ENCODE measurements at places on chromosomes 7 and 10.

DNA sequence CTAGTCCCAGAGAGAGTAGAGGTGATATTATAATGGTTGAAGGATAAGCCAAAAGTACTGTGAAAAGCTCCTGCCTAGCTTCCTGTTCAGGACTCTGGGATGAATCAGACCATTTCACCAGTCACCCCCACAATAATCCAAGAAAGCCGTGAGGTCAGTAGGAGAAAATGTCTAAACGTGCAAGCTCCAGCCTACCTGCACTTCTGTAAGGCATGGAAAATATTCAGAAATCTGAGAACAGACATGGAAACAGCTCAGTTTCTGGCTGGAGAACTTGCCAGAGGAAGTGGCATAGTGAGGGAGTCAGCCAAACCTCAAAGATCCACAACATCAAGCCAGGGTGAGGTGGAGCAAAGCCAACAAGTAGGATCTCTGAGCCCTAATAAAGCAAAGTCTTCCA is 58.2 kb downstream of the ELAPOR2 start:
- DNase-seq, result no peak

GRCh38 chr10:11337516-11337915 is 273.9 kb downstream of the USP6NL start:
- peak; percentile 15 for DNase-seq

GRCh38 chr7:131873581-131873980 is 317.2 kb upstream of the PODXL start:
- DNase-seq, result no peak

DNA sequence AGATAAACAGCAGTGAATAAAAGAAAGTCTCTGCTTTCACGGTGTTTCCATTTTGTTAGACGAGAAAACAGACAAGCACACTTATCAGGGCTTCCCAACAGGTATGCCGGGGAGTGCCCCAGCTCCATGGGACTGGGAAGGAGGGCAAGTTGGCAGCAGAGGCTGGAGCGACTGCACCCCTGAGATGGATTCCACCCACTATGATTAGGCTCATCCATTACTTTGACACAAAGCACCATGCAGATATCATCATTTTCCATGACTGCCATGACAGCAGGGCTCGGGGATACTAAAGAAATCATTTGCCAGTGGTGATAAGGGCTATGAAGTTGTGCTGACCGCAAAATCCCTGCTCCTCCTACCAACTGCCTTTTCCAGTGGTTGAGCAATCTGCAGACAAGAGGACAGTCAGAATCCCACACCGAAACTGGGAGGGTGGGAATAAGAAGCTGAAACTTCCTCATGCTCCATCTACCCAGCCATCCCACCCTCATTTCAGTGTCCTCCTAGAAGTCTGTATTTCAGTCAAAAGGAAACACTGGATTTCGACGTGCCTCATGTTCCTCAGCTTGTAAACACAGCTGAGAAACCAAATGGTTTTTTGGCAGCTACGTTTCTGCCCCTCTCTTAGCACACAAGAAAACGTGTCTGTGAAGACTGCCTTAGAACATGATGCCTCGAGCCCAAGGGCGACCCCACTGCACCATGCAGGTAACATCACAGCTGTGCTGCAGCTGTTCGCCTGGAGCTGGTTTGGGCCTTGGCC is 15.5 kb downstream of the CREB3L2 start:
- DNase-seq, result no peak

GRCh38 chr7:106609416-106609815 is 51.5 kb downstream of the CCDC71L start:
- DNase-seq, result no peak

DNA sequence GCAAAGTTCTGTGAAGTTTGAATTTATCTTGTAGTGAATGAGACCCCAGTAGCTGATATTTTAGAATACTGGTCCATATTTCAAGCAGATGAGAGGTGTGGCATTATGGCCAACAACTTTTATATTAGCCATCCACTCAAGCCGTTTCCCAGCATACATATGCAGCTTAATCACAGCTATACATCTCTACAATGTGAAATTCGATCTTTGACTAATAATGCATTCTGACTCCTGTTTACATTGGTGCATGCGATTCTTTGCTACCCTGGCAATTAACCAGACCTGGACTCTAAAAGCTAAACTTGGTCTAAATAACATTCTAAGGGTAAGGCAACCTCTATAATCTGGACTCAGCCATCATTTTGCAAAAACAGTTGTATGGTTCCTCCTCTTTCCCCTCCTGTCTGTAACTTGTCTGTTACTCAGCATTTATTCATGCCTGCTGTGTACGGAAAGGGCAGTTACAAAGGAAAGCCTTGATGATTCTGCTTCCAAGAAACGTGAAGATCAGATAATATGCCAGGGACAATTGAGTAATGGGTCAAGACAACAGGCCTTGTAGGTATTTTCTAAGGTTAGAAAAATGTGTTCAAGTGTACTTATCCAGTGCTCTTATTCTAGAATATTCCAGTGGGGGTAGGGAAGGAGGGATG is 50.6 kb downstream of the PNLIPRP2 start:
- DNase-seq, result no peak

- DNase-seq, result no peak
Measured at GRCh38 chr7:80184693-80185092, 50.1 kb downstream of the GNAI1 start.

DNA sequence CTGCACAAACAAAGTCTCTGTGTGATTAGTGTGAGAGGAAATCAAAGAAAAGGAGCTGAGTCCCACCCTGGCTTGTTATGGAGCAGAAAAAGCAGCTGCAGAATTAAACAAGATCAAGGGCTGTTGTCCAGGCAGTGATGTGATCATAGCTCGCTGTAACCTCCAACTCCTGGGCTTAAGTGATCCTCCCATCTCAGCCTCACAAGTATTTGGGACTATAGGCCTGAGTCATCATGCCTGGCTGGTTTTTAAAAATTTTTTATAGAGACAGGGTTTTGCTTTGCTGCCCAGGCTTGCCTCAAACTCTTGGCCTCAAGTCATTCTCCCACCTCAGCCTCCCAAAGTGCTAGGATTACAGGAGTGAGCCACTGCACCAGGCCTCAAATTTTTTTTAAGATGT is 88.9 kb downstream of the IPMK start:
- no peak for DNase-seq

- DNase-seq, result no peak
Measured at GRCh38 chr7:1856888-1857441, 186.9 kb downstream of the ELFN1 start.

DNA sequence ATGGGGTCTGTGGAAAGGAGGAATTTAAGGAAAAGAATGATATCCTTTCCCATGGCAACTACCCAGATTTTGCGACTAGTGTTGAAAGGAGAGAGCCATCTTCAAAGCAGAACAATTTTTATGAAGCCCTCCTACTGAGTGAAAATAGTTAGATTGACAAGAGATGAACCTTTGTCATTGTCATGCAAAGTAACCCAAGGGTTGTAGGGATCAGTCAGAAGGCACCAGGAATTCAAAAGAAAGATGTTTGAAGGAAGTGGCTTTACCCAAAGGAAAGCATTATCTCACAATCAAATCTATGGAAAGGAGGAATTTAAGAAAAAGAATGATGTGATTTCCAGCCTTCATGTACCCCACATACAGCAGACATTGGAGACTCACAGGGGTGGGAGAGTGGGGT is 544.4 kb downstream of the IPMK start:
- no peak for DNase-seq

DNA sequence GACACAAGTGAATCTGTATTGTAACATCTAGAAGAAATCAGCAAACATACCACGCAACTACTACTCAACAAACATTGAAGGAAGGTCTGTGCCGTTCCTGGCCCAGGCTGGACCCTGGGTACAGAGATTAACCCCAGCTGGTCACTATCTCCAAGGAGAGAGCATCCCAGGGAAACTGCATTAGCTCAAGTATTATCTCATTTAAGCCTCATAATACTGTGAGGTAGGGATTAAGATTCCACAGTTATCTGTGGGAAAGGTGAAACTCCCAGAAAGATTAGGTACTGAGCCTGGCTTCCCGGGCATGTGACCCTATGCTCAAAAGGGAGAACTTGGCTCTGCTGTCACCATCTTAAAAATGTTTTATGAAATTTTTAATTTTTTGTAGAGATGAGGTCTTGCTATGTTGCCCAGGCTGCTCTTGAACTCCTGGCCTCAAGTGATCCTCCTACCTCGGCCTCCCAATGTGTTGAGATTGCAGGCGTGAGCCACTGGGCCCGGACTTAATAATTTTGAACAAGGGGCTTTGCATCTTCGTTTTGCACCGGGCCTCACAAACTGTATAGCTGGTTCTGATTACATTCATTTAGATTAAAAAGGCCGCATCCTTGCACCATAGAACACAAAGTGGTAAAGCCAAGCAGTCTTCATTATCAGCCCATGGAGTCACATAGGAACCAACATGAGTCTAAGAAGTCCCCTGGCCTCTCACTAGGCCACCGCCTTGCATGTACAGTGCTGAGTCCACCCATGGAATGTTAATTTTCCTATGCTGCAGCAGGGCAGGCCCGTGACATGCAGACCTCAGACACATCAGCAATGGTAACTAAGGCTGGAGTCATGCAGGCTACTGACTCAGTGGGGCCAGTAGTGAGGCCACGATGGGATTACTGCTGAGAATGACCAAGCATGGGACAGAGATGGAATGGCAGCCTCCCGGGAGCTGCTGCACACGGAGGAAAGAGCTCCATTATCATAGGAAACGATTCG is 5.5 kb upstream of the CTBP2 start:
- no peak for DNase-seq

- no peak for DNase-seq
Measured at GRCh38 chr7:92412745-92413144, 34.5 kb upstream of the GATAD1 start.

GRCh38 chr10:60310740-60311139 is 78.9 kb downstream of the ANK3 start:
- DNase-seq, result no peak

DNA sequence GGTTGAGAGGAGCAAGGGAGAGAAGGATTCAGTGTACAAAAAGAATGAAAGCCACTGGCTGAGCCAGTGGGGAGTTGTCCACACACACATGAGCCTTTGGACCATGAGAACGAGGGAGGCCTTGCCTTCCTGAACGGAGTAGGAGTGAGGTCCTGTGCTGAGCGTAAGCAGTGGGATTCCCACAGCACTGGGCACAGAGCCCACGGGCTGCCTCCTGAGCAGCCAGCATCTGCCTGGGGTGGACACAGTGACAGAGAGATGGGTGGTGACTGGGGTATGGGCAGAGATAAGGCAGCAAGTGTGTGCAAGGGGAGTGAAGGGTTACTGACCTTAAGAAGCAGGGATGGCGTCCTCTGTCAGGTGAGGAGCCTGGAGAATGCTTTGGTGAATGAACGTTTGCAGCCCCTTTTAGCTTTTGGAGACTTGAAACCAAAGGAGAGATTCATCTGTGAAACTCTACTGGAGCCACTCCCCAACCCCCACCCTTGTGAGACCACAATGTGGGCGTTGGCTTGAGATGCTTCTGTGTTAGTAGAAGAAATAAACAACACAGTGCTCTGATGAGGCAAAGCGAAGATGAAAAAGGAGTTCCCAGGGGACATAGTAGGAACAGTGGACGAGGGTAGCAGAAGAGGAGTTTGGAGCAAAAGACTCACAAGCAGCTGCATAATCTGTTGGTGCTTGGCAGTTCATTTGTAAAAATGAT is 56.5 kb downstream of the FIGNL1 start:
- peak; percentile 52 for DNase-seq

GRCh38 chr7:132123773-132124172 is 452.5 kb downstream of the PLXNA4 start:
- DNase-seq, result no peak

DNA sequence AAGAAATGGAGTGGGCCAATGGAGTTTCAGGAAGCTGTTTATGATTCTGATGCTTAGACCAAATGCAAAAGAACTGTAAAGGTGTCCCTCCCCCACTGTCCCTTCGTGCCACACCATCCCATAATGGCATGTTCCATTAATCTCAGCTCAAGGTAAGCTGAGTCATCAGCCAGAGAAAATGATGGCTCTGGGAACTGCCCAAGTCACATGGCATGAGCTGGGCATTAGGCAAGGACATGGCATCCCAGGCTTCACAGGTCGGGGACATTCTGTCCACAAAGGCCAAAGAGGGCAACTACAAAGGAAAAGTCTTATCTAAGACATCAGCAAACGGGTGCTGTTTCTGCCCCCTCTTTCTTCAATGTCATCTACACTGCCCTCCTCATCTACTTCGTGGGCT is 44.9 kb downstream of the DLG5 start:
- DNase-seq, result no peak

DNA sequence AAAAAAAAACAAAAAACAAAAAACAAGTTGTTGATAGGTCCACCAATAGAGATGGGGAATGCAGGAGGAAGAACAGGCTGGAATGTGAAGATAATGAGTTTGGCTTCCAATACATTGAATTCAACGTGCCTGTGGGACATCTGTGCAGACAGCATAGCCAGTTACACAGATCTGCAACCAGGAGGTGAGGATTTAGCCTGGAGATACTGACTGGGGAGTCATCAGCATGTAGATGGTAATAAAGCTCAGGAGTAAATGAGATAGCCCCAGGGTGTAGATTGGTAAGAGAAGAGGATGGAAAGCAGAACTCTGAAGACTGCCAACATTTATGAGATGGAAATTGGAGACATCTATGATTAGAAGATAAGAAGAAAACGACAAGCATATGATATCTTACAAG is 4.7 kb upstream of the TRIM8 start:
- DNase-seq, result no peak

DNA sequence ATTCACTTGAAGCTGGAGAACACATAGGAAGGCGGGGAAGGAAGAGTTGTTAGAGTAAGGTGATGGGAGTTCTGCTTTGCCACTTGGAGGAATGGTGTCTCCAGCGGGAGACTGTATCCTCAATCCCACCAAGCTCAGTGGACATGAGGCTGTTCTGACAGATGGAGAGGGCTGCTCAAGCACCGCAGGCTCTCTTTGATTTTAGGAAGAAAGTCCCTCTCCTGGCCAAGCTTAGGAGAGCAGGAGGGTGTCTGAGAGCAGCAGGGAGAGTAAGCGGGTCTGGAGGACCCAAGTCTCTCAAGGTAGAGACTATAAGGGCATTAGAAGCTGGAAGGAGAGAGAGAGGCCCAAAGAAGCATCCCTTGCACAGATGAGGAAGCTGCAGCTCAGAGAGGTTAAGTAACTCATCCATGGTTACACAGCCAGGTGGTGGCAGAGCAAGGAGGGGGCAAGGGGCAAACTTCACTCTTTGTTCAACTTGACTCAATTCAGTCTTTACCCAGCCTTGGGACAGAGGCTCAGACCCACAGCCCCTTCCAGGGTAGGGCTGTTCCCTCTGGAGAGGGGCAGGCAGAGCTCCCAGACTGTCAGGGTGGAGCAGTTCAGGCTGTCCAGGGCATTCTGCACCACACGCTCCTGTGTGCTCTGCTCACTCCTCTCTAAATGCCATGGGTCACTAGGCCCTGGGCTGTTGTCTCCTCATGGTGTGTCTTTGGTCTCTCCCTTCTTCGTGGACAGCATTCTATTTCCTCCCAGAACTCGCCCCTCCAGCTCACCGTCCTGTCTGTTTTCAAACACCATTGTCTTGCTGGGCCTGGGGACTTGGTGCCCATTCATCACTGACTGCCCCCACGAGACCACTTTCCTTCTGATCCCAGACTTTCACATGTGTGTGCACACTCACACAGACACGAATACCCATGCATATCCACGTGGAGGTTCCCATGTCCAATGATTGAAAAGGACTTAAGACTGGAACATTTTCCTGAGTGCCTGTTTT is 8.9 kb downstream of the CHAT start:
- DNase-seq, result no peak

GRCh38 chr7:55423891-55424290 is 58.8 kb downstream of the LANCL2 start:
- DNase-seq, result no peak

All from CD4-positive, alpha-beta T cell treated with Interleukin-6 at 100 ng/mL for 8 hours (primary cell).